Fibroblast of the conjunctiva (primary cell): ENCODE measurements at places on chromosomes 11 and 22.
A peak's percentile ranks its signal among the peaks of the same experiment; 100 is the strongest.

- no peak for DNase-seq
Measured at GRCh38 chr11:36447514-36447913, 62.6 kb downstream of the TRAF6 start.

GRCh38 chr22:18156878-18157713, 7.1 kb downstream of the USP18 start:
- peak; percentile 83 for DNase-seq

DNA sequence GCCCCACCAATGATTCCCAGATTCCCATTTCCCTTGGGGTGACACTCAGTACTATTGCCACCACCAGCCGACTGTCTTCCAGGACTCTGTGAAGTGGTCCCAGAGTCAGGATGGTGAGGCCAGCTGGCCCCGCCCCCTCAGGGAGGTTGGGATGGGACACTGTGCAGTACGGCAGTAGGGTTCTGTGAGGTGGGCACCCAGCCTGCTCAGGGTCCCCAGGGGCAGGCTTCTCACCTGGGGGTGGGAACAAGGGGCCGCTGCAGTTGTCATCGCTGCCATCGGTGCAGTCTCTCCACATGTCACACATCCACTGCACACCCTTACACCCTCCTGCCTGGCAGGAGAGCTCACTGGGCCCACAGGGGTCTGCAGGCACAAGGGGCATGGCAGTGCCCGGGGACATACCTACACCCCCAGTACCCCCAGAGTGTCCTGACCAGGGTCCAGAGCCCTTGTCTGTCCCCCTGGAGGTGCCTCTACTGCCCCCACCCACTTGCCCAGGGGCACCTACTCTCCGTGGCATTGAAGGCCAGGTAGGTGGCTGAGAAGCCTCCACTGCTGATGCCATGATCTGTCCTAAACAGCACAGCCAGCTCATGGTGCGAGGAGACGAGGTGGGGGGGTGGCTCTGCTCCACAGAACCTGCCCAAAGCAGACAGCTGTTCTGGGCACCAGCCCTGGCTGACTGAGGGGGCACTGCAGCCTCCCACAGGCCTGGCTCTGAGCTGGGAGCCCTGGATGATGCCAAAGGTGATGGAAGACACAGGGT, 1.9 kb upstream of the C1QTNF5 start:
- no peak for DNase-seq

GRCh38 chr11:118152552-118153471, at the start of gene SCN4B:
TSS of gene SCN4B (minus strand) at chr11:118152823. CDS start at chr11:118152673, 150 bp downstream.
- DNase-seq, result peak; percentile 21

DNA sequence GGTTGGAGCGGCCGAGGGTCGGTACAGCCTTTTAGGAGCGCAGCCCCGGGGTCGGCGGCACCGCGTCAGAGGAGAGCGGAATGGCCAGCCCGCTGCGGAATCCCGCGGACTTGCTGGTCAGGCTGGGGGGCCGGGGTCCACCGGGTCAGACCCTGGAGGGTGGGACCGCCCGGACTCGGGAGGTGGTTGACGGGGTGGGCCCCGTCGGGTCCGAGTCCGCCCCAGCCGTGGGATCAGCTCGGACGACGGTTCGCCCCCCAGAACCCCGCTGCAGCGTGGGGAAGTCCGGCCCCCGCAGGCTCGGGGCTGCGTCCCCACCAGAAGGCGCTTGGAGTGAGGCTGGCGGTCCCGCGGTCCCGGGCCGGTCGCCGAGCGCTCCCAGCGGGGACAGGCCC, 301 bp upstream of the ADM2 start:
- DNase-seq, result no peak

- DNase-seq, result no peak
Measured at GRCh38 chr11:15107730-15108515, 6.8 kb upstream of the INSC start.

GRCh38 chr11:79366218-79366617, 74.6 kb downstream of the TENM4 start:
- no peak for DNase-seq

DNA sequence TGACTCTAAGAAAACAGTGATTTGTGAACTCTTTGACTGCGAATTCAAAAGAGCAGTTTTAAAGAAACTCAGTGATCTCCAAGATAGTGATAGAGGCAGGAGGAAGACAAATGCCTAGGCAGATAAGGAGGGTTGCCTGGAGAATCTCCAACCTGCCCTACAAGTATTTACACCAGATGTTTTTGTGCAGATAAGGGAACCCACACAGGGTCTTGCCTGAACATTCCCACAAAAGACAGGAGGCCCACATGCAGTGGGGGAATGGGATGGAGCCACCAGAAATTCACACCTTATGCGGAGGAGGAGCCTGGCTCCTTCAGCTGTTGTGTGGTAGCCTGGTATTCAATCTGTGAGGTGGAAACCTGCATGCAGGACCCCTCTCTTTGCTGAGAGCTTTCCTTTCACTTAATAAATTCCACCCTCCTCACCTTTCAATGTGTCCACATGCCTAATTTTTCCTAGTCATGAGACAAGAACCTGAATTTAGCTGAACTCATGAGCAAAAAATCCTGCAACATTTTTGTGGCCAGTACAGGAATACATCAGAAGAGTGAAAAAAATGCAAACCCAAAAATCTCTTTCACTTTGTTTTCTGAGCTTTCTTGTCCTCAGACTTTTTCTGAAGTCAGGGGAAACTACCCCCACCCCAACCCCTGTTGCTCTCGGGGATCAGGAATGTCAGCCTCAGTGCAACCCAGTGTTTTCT, 8.1 kb upstream of the GLYAT start:
- DNase-seq, result no peak

- DNase-seq, result no peak
Measured at GRCh38 chr11:47078751-47079521, 97.7 kb downstream of the ARFGAP2 start.

DNA sequence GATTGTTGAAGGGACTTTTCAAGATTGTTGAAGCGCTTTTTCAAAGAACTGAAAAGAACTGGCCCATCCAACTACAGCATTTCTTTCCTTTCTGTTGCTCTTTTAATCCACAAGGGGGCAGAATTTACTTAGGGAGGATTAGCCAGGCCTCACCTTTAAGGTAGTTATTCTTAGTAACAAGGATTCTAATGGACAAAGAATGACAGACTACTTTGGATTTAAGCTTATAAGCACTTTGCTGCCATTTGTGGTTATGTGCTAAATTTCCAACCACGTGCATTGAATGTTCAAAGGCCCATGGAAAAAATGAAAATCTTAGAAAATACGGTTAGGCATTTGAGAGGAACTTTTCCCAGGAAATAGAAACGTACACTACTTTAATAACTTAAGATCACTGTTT, 49.5 kb upstream of the HSPA8 start:
- DNase-seq, result no peak

- DNase-seq, result no peak
Measured at GRCh38 chr11:131691181-131692041, 321.0 kb downstream of the NTM start.

DNA sequence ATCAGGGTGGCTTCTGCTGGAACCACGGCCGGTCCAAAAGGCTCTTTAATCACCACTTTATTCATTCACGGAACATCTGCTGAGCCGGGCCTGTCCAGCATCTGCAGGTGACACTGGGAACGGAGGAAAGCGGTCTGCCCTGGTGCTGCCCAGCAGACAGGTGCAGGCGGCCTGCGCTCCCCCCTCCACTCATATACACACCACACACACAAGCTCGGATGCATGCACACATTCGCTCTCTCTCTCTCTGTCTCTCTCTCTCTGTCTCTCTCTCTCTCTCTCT, 736.9 kb downstream of the BRD1 start:
- DNase-seq, result no peak
